ENCODE measurements at places on chromosomes 4 and X.

GRCh38 chrX:110060317-110060716, 57.4 kb downstream of the TMEM164 start:
- no peak for DNase-seq

- no peak for DNase-seq
Measured at GRCh38 chr4:2482693-2483092, 13.8 kb downstream of the RNF4 start.

DNA sequence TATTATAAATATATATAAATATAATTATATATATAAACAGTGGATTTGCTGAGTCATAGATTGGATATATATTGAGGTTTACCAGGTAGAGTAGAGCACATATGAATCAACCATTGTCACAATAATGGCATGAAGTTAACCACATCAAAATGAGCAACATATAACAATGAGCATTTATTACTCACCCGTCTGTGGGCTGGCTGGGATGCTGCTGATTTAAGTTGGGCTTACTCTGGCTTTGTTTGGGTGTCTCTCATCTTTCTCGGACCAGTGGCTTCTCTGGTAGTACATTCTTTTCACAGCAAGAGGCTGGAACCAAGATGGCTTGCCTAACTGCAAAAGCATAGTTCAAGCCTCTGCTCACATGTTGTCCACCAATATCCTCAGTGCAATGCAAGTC, 111.7 kb upstream of the TAPT1 start:
- no peak for DNase-seq

DNA sequence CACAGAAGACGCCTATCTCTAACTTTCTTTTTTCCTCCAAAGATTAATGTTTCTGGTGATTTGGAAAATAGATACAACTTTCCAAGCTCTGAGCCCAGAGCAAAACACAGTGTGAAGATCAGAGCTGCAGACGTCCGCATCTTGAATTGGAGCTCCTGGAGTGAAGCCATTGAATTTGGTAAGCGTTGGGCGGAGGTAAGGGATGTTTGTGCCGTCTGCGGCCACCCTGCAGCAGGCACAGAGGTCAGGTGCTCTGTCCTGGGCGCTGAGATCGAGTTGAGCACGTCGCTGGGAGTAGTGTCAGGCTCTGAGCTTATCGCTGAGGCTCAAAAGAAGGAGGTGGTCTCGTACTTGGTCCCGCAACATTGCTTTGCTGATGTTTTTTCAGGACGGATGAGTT, 31.8 kb downstream of the CSF2RA start:
- DNase-seq: no peak

DNA sequence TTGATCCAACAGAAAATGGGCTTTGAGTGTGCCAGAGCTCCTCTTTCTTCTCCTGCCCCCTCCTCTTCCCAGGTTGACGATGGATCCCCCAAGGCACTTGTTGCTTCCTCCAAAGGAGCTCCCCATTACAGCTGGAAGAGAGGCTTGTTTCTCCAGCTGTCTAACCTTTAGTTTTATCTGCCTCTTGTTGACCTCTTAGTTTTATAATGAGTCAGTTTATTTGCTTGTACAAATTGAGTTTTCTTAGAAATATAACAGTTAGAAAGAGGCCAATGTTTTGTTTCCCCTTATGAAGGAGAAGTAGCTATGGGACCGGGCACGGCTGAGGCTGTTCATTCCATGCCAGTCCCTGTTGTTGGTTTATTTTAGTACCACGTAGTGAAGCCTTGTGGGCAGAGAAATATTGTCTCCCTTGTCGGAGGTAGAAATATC, 158.2 kb downstream of the SPRY1 start:
- no peak for DNase-seq

GRCh38 chr4:1611501-1611870, 72.6 kb downstream of the FAM53A start:
- DNase-seq: no peak

DNA sequence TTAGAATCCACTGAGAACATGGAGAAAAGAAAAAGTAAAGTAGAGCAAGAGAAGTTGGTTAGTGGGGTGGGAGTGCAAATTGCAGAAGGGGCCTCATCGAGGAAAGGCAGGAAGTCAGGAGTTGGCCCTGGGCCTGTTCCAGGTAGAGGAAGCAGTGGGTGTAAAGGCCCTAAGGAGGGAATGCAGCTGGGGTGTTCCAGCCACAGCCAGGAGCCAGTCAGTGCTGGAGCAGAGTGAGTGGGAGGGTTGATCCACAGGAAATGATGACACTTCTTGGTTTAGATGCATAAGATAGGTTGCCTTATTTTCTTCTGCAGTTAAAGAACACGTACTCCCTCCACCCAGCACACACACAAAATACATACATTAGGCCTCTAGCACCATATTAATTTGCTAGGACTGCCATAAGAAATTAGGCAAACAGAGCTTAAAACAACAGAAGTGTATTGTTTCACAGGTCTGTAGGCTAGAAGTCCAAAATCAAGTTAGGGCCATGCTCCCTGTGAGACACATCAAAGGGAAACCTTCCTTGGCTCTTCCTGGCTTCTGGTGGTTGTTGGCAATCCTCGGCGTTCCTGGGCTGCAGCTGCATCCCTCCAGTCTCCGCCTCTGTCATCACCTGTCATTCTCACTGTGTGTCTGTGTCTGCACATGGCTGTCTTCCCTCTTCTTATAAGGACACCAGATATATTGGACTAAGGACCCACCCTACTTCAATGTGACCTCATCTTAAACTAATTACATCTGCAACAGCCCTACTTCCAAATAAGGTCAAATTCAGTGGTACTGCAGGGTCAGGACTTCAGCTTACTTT, 205.9 kb downstream of the AASDH start:
- no peak for DNase-seq

DNA sequence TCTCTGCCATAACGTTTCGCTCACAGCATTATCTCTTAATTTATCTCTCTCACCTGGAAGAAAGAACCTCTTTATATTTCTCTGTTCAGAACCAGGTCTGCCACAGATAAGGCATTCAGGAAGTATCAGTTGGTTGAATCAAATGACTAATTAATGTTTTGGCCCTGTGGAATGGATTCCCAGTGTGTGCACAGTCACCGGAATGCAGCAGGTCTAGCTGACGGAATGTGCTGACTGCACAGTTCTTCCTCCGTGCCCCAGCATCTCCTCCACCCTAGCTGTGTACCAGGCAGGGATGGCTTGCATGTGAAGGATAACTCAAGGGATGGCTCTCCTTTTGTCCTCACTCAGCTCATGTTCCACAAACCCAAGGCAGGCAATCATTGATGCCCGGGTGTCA, 141.8 kb upstream of the MSX1 start:
- no peak for DNase-seq

- no peak for DNase-seq
Measured at GRCh38 chr4:27057053-27057452, 196.4 kb downstream of the STIM2 start.
